ENCODE measurements at places on chromosomes 1 and 21. TPM values are rescaled to one million over a fixed set of nuclear protein-coding genes. Genes with fewer than 3 reads are reported as not detected.

S100A8 gene
- 1,155 TPM for total RNA-seq

ANXA9 gene
- 0.49 TPM for total RNA-seq

FAM163A gene
- 2.5 TPM for total RNA-seq

TCHHL1 gene
- not detected for total RNA-seq

SPRR2B gene
- total RNA-seq, result not detected

KLF18 gene
- total RNA-seq, result not detected

XKR8 gene
- total RNA-seq, result 7.4 TPM

CHI3L1 gene
- total RNA-seq, result 51.3 TPM

PRRC2C gene
- total RNA-seq, result 86.4 TPM

LINGO4 gene
- 0.98 TPM for total RNA-seq

NR1I3 gene
- total RNA-seq, result not detected

TMEM50A gene
- 68.8 TPM for total RNA-seq

KRTAP11-1 gene
- total RNA-seq, result not detected

FYB2 gene
- total RNA-seq, result not detected

DNA sequence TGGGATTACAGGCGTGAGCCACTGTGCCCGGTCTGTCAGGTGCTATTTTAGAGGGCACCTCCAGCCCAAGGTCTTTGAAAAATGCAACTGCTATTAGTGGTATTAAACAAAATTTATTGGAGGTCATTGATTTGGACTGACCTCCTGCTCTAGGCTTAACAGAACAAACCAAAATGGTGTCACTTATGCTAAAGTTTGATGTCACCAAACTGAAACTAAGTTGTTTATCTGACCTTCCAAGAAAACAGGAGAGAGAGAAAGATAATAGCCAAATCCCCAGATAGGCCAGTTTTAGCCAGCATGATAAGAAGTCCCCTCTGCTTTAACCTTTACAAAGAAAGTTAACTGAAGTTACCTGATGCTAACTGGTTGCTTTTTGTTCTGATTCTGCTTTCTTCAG lies 8.1 kb upstream of the INAVA start:
- DNase-seq, result no peak

DNA sequence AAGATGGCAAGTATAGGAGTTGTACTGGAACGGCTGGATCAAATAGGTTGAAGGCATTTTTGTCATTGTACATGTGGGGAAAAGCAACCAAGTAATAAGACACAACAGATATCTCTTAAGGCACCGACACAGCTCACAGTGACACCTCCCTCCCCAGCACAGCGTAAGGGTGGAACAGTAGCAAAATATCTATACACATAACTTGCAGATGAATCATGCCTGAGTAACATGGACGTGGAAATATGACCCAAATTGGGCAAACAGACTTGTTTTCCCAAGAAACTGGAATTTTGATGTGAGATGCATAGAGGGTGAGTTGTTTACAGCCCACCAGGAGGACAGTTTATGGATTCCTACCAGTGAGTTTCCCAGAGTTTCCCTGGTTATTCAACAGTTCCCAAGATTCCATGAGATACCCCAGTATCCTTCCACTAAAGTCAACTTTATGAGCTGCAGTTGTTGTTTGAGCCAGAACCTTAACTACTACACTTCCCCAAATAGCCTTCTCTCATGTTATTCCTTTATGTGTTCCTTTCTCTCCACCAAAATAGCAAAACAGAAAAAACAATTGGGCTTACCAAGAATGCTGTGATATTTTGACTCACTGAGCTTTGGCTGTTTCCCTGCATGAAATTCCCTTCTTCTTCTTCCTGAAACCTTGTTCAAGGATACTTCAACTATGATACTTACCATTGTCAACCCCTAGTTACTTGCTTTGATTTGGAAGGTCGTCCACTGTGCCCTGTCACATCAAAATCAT lies 7.1 kb upstream of the DR1 start:
- DNase-seq, result no peak

GRCh38 chr1:18965206-18966173 lies 9.0 kb upstream of the IFFO2 start:
- DNase-seq, result no peak

GRCh38 chr1:180916771-180917170 lies 4.1 kb downstream of the KIAA1614 start:
- no peak for DNase-seq

DNA sequence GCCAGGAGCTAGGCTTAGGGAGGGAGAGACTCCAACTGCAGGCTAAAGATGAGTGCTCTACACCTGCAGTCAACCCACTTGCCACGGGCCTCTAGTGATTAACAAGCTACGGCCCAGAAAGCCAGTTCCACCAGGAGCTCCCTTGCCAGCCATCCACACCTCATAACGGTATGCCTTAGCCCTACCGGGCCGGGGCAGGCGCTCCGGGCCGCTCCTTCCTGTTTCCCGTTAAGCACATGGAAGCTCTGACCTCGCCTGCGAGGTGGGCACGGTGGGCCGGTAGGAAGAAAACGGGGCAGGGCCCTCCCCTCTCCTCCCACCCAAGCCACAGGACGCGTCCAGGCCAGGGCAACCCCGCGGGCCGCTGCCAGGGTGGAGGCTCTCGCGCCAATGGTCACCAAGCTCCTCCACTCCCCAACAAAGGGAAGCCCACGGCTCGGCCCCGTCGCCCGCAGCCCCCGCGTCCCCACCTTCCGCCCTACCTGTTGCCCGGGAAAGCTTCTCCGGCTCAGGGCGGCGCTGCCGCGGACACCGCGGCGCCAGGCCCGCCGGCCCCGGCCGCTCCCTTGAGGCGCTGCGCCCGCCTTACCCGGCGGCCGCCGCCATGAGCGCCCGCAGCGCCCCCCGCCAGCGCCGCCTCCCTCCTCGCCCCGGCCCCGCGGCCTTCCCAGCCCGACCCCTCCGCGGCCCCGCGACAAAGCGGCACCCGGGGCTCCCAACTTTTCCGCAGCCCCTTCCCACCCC lies 627 bp downstream of the CERS2 start:
- no peak for DNase-seq

DNA sequence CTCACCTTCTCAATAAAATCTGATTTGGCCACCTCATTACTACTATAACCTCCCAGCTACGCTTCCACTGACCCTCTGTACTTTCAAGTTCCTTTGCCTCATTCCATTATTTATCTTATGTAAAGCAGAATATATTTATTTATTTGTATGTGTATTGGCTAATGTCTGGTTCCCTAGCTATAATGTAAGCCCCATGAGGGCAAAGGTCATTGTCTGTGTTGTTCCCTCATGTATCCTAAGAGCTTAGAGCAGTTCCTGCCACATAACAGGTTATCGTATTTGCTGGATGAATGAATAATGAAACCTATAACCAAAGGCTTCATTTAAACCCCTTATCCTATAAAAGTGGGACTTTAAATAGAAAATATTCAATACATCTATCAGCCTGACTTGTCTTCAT lies 77.9 kb upstream of the DPT start:
- DNase-seq, result no peak

DNA sequence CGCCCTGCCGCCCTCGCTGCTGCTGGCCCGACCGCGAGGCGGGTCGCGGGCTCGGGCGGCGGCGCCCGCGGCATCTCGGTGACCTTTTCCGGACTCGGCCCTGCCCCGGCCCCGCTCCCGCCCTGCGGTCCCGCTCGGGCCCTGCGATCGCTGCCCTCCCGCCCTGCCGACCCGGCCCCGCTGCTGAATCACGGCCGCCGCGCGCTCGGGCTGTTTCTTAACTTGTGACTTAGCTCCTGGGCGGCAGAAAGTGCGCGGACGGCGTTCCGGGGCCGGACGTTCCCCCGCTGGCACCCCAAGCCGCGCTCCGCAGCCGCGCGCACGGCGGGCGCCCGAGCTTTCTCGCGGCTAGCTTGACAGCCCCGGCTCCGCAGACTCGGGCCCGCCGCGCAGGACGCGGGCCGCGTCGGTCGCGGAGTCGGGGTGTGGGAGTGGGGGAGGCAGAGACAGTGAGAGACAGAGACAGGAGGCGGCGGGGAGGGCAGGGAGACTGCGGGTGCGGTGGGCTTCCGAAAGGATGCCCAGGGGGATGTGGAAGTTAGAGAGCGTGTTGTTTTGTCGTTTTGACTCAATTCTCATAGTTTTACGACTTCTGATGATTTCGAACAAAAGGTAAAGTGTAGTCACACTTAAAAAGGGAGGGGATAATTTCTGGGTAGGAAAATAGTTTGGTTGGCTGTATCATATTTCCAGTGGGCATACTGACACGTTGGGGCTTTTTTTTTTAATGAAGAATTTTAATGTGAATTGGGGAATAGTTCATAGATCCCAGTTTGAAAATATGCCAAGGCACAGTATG lies 49.8 kb downstream of the PRDM2 start:
- DNase-seq, result no peak

- no peak for DNase-seq
Observed at GRCh38 chr1:44760876-44761275, 14.5 kb upstream of the RPS8 start.

DNA sequence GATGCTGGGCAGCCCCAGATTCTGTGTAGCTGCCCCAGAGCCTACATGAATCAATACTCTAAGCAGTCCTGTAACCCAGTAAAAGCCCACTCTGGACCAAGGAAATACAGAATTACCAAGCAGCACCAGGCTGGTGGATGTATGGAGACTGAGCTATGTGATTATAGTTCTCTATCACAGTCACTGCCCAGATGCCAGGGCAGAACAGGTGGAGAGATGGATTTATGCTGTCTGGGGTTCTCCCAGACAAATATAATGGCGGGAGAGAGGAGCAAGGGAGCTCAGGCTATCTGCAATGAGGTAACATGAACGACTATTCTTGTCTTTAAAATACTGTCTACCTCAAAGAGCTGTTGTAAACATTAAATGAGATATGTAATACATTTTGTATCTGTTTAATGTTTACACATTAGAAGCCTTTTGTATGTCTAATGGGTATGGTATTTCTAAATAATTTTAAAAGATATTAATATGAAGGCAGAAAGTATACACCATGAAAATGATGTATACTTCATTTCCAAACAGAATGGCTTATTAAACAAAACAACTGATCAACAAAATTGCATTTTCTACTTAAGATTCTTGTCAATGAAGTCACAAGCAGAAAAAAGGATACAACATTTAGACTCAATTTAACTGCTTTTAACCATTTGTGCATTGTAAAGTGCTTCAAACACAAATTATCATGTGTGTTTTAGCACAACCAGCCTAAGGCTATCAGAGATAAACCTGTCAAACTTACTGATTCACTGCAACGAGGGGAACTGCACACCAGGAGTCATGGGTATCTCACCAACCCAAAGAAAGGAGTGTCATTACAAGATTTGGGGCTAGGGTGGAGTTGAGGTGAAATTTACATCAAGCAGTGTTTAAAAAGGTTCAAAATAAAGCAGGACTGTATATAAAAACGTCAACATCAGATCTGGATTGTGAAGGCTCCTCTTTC lies 3.0 kb downstream of the SDE2 start:
- no peak for DNase-seq

DNA sequence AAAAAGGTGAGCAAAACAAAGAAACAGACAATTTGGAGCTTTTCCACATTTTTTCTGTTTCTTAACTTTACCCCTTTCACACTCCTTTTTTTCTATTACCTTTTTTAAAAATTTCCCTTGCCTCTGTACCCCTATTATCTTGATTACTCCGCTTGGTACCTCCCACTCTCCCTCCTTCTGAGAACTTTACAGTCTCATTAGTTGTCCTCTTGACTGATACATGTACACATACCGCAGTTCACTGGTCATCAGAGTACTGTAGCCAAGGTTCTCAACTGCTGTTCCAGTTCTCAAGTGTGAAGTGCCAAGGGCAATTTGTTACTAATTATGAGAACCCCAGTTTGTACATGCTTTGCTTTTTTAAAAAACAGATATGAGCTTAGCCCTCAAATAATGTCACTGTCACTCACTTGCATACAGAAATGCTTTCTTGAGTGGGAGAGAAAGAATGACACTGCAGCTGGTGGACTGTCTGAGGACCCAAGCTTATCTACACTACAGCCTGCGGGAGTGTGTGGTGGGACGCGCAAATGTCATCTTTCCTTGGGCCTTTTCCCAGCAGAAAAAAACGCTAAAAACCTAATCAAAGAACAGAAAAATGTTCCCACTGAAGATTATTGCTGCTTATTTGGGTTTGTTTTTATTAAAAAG lies 160.8 kb downstream of the DISP1 start:
- DNase-seq, result no peak

GRCh38 chr1:232902774-232903350 lies 47.5 kb upstream of the NTPCR start:
- DNase-seq, result no peak

DNA sequence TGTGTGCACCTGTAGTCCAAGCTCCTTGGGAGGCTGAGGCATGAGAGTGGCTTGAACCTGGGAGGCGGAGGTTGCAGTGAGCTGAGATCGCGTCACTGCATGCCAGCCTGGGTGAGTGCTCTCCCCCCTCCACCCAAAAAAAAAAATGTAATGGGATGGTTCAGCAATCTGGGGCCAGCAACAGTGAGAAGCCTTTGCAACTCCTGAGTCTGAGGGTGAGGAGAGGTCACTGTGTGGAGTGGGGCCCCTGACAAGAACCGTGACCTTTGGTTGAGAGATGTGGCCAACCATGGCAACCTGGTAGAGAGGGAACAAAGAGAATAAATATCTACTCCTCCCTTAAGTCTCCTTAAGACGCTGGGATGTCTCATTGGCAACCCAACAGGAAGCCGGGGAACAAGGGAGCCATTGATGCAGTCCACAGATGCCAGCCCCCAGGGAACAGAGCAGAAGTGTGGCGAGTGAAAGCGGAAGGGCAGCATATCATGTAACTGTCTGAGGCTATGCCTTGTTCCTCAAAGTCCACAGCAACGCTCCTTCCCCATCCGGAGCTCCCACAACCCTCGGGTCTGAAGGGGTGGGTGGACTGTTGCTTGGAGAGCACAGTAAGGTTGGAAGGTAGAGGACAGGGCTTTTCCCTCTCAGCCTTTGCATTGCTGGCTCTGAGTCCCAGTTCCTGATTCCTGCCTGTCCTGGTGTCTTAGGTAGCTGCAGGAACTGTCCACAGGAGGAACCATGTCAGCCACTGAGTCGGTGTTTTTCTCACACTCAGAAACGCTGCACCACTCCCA lies 8.3 kb downstream of the TRNP1 start:
- DNase-seq, result no peak
